Stimulated activated CD8-positive, alpha-beta memory T cell treated with anti-CD3 and anti-CD28 coated beads, Interleukin-4, amount 100 ng/mL, for 24 hours (primary cell): ENCODE measurements at places on chromosomes 2 and 18.

DNA sequence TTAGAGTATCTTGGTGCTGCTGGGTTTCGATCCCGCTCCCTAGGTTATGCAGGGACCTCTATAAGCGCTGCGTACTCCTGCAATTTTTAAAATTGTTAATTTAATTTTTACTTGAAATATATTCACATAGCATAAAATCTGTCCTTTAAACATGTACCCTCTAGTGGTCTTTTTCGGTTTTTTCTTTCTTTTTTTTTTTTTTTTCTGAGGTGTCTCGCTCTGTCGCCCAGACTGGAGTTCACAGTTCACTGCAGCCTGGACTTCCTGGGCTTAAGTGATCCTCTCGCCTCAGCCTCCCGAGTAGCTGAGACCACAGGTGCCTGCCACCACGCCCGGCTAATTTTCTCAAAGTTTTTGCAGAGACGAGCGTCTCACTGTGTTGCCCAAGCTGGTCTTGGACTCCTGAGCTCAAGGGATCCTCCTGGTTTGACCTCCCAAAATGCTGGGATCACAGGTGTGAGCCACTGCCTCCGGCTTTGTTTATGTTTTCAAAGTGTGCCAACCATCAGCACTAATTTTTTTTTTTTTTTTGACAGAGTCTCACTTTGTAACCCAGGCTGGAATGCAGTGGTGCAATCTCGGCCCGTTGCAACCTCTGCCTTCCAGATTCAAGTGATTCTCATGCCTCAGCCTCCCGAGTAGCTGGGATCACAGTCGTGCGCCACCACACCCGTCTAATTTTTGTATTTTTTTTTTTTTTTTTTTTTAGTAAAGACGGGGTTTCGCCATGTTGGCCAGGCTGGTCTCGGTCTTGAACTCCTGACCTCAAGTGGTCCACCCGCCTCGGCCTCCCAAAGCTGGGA, 585 bp upstream of the MOB1A start:
- no peak for DNase-seq

DNA sequence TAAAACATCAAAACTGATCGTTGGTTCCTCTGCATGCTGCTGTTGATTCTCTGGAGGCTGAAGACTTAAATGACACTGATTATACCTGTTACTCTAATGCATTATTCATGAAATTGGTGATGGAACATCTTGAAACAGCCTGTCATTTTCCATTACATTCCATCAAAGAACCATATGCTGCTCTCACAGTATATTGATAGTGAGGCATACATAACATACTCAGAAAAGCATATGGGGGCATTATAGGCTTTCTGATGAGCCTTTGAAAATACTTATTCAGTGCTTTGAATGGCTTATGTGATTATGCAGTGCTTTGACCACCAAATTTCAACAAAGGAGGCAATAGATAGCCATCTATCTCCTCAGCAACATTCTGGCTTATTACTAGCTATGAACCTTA, 392.1 kb downstream of the CDH19 start:
- no peak for DNase-seq

- DNase-seq: no peak
These were observed 132.4 kb downstream of the TMEM163 start for GRCh38 chr2:134586326-134586965.

DNA sequence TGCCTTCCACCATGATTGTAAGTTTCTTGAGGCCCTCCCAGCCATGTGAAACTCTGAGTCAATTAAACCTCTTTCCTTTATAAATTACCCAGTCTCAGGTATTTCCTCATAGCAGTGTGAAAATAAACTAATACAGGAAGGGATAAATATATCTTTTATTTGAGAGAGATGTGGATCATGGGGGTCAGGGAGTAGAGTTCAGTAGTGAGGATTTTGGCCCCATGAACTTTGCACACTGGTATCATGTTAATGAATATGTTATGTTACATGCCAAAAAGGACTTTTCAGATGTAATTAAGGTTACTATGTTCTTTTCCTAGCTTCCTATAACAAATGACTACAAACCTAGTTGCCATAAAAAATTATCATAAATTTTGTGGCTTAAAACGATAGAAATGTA, 1393.7 kb downstream of the DSC3 start:
- no peak for DNase-seq

- DNase-seq: no peak
These were observed 74.5 kb downstream of the TMEM17 start for GRCh38 chr2:62431512-62431911.

GRCh38 chr2:188181884-188182283, 109.8 kb upstream of the GULP1 start:
- DNase-seq: no peak

DNA sequence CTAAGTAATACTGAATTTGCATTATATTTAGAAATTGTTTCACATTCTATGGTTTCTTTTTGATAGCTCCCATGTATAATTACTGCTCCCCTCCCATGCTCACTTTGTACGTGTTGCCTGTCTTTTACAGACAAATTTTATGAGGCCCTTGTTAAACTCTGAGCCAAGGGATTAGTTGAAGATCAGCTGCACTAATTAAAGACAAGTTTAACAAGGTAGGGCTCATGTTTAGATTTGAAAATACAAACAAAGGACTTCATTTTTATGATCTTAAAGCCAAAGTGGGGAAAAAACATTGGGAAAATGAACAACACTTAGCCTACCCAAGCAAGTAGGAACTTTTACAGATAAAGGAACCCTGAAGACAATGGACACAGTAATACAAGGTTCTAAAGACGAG, 46.2 kb downstream of the ARHGAP28 start:
- no peak for DNase-seq

- DNase-seq: no peak
These were observed 55.9 kb upstream of the NARS1 start for GRCh38 chr18:57677262-57678211.

GRCh38 chr18:25351777-25352628, at the start of gene ZNF521:
Gene ZNF521, minus strand, starts transcription at chr18:25352166. Its CDS starts 1,220 bp downstream, at chr18:25350946.
- DNase-seq: peak; percentile 41

GRCh38 chr18:36757081-36757480, 71.7 kb downstream of the TPGS2 start:
- DNase-seq: no peak

GRCh38 chr2:240237609-240238174, 97.2 kb upstream of the OTOS start:
- DNase-seq: no peak

- DNase-seq: no peak
These were observed 65.2 kb upstream of the MYCN start for GRCh38 chr2:15874854-15875804.

GRCh38 chr2:142974288-142975024, 97.0 kb downstream of the KYNU start:
- no peak for DNase-seq

- no peak for DNase-seq
These were observed 96.6 kb upstream of the CXCR4 start for GRCh38 chr2:136214307-136215200.

- no peak for DNase-seq
These were observed 38.6 kb upstream of the ASAP2 start for GRCh38 chr2:9167718-9168657.

DNA sequence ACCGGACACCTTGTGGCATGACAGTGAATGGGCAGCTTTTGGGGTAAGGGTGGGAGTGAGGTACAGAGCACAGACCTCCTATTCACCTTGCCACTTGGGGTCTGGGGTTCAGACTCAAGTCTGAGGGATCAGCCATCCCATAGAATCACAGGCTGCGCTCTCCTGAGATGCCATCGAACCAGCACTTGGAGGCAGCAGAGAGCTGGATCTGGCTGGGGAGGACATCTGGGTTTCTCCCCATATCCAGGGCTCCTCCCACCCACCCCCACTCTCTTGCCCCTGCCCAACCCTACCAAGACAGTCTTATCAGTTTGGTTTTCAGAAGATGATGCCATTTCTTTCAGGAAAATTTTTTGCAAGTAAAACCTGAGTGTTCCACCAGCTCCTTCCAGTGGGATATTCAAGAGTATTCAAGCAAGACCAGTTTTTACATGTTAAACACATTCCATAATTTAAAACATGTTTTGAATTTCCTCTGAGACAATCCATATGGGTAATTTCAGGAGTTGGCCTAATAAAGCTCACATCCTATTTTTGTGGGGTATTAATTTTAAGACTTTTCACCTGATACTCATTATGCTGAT, 29.2 kb upstream of the TEX44 start:
- no peak for DNase-seq
